Tibial nerve (tissue), 4 donors: ENCODE measurements at places on chromosomes 3 and 15. TPM values are rescaled to one million over a fixed set of nuclear protein-coding genes. Genes with fewer than 3 reads are reported as not detected.

DNA sequence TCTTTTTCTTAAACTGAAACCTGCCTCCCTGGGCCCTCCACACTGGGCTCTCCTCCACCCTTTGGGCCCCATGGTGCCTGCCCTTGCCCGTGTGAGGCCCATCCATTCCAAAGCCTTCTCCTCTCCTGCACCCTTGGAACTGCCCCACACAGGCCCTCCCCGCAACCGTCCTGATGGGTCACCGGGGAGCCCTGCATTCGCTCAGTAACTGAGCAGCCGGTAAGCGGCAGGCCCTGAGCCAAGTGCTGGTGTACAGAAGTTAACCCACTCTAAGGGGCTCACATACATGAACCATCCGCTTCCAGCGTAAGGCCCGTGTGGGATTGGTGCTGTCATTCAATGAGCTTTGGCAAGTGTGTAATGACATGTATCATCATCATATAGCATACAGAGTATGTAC lies 5.4 kb upstream of the LRRC15 start:
- DNase-seq, result no peak

The XCR1 gene
- not detected for total RNA-seq

- no peak for DNase-seq
These were observed 70.7 kb upstream of the KCNMB2 start for GRCh38 chr3:178465260-178466180.

DNA sequence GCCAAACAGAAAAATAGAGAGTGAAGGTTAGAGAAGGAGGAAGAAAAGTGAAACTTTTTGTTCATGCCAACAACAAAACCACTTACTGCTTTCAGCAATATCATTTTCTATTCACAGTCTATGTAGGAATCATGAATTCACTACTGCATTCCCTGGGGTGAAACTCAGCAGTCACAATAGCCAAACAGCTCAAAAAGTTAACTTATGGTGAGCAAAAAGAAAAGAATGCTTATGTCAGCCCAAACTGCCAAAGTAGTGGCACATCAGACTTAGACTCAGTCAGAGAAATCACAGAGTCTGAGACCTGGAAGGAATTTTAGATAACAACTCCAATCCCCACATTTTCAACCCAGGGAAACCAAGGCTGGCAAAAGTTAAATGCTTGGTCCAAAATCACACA lies 238.7 kb upstream of the TMCO5A start:
- DNase-seq, result no peak

DNA sequence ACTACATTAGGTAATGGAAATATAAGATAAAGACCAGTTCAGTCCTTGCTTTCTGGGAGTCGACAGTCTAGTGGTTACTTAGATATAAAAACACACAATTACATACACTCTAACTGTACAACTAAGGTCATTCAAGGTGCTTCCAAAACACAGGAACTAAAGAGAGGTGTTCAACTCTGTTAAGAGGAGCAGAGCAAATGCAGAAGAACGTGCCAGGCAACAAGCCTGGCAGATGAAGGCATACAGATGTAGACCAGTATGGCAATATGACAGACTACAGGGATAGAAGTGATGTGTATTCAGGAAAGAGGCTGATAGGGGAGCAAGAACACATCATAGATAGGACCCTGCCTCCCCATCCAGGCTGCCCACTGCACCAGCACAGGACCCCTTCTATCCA lies 78.3 kb downstream of the CBLB start:
- no peak for DNase-seq

- no peak for DNase-seq
These were observed 20.9 kb upstream of the MUC20 start for GRCh38 chr3:195699860-195700259.
